ENCODE measurements at places on chromosomes 7 and 10.

DNA sequence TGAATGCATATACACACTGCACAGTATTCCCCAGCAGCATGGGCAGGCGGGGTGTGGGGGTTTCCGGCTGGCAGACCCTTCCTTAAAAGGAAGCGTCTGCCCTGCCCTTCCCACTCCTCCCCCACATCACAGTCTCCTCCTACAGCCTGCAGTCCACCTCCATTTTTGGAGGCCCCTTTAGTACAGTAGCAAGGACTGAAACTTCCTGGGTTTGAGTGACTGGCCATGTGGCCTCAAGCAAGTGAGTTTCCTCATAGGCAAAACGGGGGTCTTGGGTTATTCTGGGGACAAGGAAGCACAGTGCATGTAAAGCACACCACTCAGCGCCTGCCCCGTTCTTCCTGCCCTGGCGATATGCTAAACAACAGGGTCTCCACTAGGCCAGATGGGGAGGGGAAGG, 62.1 kb upstream of the COL13A1 start:
- no peak for DNase-seq

DNA sequence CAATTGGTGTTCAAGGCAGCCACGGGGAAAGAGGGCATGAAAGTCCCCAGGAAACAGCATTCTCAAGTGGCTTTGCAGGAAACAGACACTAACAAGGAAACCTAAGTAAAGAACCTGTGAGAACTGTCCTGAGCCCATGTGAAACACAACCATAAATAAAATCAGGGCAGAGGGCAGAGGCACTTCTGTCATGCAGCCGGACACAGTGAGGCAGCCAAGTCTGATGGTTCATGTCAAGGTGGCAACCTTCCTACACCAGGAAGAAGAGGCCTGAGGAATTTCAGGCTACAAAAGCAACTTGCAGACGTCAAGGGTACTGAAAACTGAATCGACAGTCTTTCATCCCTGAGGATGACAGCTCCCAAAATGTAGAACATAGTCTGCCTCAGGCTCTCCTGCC, 458.2 kb upstream of the NPVF start:
- no peak for DNase-seq

GRCh38 chr10:97928897-97929296, 79.3 kb downstream of the GOLGA7B start:
- no peak for DNase-seq

DNA sequence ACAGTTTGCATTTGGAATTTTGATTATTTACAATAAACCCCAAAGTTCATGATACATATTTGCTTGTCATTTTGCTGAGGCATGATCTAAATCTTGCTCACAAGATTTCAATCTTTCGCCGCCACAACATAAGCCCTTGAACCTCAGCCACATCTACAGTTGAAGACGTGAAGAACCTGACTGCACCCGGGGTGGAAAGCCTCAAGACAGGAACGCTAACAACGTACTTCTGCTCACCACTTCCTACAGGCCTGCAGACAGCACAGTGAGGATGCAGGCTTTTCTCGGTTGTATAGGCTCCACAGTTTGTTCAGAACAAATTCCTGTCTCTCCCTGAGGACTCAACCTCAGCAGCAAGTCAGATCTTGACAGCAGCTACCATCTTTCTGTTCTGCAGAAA, 393.8 kb upstream of the PRKCQ start:
- no peak for DNase-seq

- no peak for DNase-seq
These were observed 1.4 kb upstream of the VSTM4 start for GRCh38 chr10:49116509-49117375.

DNA sequence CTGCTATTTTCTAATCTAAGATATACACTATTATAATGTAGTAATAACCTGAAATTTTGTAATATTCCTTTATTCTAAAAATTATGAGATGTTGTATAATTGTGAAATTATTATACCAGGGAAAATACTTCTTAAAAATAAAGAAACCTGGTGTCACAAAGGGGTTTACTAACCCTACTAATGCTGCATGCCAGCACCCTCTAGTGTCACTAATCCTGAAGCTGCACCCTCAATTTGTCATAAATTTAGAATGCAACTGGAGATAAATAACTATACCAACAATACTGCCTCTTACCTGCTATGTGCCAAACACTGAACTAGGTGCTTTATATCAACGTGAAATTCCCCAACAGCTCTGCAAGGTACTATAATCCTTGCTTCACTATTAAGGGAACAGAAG, 30.8 kb downstream of the TM9SF3 start:
- no peak for DNase-seq

DNA sequence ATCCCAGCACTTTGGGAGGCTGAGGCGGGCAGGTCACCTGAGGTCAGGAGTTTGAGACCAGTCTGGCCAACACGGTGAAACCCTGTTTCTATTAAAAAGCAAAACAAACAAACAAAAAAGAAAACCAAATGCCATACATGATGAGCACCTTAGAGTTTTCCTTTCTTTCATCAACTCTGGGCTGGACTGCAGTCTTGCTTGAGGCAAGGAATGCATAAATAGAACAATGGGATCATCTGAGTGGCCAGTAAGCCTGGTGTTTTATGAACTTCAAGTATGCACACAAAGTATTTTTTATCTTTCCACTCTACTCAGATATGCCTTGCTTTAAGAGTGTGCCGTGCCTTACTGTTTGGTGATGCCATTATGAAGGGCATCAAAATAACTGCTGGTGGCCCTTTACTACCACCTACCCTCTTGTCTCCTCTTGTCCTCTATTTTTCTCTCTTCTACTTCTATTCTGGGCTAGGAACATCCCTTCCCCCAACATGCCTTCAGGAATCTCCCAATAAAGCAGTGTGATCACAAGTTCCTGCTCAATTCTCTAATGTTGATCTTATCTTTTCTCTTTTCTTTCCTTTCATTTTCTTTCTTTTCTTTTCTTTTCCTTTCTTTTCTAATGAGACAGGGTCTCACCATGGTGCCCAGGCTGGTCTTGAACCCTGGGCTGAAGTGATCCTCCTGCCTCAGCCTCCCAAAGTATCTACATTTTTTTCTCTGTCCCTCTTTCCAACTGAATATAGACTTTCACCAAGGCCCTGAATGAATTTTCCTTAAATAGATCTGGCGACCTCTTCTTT, 10.2 kb downstream of the SCD start:
- no peak for DNase-seq

- DNase-seq = no peak
These were observed 175.6 kb downstream of the CHCHD3 start for GRCh38 chr7:132906193-132906835.

DNA sequence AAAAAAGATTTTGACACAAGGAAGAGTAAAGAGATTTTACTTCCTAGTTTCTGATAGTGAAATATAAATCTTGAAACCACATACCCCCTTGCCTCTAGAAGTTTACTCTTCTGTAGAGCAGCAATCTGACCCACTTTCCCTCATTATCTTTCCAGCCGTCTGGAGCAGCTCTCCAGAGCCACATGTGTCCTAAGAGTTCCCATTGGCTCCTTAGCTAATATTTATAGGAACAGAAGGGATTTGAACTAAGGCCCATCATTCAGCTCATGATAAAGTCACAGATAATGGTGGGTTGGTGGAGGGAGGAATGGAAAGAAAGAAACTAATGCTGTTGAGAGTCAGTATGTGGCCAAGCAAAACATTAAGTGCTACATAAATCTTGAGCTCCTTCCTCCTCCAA, 121.8 kb downstream of the INHBA start:
- no peak for DNase-seq

- DNase-seq = no peak
These were observed 161.8 kb upstream of the CACNA2D1 start for GRCh38 chr7:82605247-82605864.

DNA sequence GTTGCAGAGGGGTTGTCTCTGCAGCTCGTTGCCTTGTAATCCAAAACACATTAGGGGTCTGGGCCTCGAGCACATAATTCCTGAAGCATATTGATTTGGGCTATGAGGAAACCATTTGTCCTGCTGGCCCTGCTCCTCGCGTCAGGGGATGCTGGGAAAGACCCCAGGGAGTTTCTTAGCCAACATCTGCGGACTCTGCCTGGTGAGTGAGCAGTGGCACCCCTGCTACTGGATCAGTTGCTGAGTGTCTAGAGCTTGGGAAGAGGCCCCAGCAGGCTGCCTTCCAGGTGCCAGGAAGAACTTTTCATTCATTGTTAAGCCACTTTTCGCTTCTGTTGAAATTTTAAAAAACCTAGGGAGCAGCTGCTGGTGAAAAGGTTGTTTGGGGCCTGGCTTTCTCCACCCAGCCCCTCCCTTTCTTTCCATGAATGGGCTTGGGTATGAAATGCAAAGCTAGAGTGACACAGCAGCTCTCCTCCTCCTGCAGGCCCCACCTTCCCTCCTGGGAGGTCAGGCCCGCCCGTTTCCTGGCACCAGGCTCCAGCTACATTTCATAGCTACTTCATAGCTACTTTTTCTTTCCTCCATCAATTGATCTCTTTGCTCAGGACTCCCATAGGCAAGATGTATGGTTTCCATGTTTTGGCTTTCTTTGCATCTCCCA, 26.8 kb downstream of the TACR2 start:
- DNase-seq = no peak

DNA sequence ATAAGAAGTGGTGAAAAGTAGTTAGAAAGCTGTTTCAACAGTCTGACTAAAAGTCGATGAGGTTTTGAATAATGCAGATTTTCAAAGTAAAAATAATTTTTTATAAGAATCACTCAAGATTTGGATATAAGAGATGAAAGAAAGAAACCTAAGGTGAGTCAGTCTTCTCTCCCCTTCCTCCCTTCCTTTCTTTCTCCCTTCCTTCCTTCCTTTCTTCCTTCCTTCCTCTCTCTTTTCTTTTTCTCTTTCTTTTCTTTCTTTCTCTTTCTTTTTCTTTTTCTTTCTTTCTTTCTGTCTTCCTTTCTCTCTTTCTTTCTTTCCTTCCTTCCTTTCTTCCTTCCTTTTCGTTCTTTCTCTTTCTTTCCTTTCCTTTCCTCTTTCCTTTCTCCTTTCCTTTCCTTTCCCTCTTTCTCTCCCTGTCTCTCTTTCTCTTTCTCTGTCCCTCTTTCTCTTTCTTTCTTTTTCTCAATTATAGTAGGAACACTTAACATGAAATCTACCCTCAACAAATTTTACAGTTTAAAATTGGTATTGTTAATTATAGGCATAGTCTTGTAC, 308.6 kb downstream of the ARL4A start:
- no peak for DNase-seq

DNA sequence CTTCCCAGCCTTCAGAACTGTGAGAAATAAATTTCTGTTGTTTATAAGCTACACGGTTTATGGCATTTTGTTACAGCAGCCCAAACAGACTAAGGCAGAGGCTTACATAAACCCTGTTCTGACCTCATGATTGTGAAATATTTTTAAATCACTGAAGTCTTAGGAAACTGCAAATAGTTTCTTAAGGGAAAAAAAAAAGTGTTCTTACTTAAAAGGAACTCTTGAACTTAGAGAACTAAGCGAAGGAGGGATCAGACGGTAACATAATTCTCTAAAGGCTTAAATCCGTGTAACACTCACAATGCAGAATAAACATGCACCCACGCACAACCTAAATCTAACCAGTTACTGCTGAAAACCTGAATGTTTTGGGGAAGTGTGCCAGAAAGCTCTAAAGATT, 749.1 kb upstream of the LRRTM3 start:
- no peak for DNase-seq

DNA sequence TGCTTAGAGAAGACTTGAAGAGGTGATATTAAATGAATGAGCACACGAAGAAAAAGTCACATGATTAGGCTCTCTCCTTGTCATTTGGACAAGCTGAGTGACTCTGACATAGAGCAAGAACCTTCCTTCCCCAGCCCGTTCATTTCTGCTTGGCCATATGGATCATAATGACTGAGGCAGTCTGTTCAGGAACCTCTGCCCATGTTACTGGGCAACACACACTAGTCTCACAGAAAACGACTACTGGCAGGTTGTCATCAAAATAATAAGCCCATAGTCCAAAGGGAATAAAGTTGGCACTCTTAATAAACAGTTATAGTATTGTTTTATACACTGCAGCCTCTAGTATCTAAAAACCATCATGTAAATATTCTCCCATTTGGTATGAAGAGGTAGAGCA, 635.0 kb downstream of the REEP3 start:
- DNase-seq = no peak

All from stimulated activated CD8-positive, alpha-beta memory T cell treated with anti-CD3 and anti-CD28 coated beads, Interleukin-2, amount 100 ng/mL, for 1 hour (primary cell).